ENCODE measurements at places on chromosomes 12 and 14.
A peak's percentile ranks its signal among the peaks of the same experiment; 100 is the strongest.

DNA sequence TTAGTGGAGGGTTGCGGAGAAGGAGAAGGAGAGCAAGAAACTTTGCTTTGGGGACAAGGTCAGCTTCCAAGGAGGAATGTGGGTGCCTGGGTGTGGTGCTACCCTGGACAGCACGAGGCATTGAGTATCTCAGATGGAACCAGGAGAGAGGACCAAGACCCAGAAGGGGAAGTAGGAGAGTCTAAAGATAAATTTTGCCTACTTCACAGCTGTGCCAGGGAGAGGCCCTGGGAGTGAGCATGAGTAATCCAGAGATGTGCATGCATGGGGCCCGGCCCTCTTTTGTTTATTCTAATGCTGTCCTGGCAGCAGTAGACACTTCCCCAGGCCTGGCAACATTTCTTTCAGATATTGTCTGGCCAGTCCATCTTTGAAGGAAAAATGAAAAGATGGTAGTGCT, 49.5 kb upstream of the GNPNAT1 start:
- no peak for DNase-seq

- DNase-seq: no peak
Observed at GRCh38 chr12:43884683-43885410, 49.0 kb downstream of the TMEM117 start.

- no peak for DNase-seq
Observed at GRCh38 chr14:80419769-80420168, 208.5 kb upstream of the DIO2 start.

DNA sequence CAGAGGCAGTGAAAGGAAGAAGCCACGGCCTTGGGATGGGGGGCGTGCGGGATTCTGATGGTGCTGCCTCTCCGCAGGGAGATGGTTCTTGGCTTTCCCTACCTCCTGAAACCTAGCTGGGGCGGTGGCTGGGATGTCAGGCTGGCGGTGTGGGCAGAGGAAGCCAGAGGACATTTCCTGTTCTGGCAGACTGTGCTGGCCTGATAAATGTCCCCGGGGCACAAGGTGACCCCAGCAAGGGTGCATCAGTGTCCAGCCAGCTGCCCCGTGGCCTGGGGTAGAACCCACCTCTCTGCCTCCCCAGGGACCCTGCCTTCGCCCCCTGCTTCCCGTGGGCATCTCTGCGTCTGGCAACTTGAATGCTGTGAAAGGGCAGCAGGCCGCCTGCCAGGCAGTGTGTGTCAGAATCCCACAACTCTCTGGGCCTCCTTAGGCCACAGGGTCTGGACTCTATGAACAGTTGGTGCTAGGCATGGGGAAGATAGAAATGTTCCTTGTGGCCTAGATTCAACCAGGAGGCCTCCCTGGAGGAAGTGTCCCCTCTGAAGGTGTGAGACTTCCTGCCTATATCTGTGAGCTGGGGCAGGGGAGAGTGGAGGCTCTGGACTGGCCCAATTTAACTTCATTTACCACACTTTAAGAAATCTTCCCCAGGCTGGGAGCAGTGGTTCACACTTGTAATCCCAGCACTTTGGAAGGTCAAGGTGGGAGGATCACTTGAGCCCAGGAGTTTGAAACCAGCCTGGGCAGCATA, 4.9 kb downstream of the SH2B3 start:
- no peak for DNase-seq

GRCh38 chr12:26359576-26359975, 164.2 kb downstream of the SSPN start:
- DNase-seq: no peak

GRCh38 chr14:91681893-91682563, 49.9 kb downstream of the CATSPERB start:
- DNase-seq: no peak

- no peak for DNase-seq
Observed at GRCh38 chr14:33996462-33996861, 45.6 kb upstream of the EGLN3 start.

GRCh38 chr12:15527201-15528080, 205.1 kb downstream of the PTPRO start:
- no peak for DNase-seq

DNA sequence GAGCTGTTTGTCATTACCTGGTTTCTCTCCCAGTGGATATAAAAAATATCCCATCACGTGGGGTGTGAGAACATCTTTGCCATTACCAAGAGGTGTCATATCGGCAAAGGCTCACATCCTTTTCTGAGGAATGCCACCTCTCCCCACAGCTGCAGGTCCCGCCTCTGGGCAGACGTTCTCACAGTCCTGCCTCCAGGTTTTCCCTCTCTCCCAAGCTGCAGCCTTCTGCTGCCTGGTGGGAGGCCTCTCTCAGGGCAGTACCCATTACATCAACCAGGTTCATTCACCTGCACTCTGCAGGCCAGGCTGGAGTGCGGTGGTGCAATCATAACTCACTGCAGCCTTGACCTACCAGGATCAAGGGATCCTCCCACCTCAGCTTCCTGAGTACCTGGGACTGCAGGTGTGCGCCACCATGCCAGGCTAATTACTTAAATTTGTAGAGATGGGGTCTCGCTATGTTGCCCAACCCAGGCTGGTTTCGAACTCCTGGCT, 15.0 kb upstream of the TMEM119 start:
- no peak for DNase-seq

DNA sequence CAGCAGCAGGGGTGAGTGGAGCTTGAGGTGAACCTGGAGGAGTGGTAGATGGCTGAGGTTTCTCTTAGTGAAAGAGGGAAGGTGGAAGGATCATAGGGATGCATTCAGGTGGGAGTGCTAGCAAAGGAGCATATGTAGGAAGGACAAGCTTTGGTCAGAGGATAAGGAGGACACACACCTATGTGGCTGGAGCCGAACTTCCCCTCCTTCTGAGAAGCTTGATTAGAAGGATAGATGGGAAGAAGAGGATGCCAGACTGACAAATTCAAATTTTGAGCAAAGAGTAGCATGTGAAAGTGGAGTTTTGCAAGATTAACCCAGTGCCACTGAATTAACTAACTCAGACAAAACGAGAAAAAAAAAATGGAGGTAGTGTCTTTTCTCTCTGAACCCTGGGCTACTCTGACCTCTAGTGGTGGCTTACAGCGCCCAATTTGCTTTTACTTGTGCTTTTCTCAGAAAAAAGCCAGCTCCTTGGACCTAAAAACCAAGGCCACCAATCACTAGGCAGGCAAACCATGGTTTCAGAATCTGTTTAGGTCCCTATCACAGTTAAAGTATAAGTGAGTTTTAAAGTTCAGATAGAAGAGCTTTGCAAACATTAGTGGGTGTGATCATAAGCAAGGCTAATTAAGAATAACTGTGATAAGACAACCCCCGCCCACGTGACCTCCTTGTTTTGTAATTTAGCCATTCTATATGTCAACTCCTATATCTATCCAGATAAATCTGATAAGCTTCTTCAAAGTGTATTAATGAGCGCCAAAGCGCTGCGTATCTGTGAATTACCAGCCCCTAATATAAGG, 15.5 kb downstream of the EMP1 start:
- DNase-seq: peak; percentile 65

DNA sequence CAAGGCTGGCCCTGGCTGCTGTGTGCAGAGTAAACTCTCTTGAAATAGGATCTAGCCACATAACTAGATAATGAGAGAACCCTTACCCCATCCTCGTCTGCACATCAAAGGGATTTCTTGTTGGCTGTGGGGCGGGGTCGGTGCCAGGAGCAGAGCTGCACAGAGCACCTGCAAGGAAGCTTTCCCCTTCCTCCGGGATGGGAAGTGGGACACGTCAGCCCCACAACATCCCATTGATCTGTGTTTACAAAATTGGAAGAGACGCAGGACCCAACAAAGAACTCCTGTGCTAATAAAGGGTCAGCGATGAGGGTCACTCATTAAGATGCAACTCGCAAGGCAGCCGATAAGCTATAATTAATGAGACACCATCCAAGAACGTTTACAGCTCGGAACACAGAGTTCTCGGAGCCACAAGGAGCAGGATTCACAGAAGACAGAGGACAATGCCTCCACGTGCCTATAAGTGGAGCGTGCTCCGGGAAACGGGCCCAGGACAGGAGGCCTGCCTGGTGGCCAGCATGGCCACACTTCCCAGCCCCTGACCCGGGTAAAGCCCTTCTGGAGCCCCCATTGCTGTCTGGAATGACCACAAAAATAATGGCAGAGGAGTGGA, 171.5 kb downstream of the SLC15A4 start:
- DNase-seq: no peak

GRCh38 chr12:72272091-72272661, at the start of gene TRHDE:
TRHDE (plus strand) TSS chr12:72272370; CDS start chr12:72272644, 274 bp downstream.
- DNase-seq: no peak

DNA sequence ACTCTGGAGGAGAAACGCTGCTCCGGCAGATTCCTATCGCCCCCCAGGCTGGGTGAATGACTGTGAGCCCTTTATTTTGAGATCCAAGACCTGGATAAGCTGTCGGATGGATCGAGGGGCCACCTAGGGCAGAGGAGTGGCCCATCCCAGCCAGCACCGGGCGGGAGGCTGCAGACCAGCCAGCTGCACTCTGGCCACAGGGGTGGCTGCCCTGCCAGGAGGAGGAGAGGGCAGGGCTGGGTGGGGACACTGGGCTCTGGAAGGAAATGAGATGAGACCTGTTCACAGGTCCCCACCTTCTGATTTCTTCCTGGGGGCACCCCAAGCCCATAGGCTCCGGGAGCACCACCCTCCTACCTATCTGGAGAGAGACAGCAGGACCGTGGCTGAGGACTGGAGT, 140.0 kb downstream of the PIWIL1 start:
- no peak for DNase-seq

DNA sequence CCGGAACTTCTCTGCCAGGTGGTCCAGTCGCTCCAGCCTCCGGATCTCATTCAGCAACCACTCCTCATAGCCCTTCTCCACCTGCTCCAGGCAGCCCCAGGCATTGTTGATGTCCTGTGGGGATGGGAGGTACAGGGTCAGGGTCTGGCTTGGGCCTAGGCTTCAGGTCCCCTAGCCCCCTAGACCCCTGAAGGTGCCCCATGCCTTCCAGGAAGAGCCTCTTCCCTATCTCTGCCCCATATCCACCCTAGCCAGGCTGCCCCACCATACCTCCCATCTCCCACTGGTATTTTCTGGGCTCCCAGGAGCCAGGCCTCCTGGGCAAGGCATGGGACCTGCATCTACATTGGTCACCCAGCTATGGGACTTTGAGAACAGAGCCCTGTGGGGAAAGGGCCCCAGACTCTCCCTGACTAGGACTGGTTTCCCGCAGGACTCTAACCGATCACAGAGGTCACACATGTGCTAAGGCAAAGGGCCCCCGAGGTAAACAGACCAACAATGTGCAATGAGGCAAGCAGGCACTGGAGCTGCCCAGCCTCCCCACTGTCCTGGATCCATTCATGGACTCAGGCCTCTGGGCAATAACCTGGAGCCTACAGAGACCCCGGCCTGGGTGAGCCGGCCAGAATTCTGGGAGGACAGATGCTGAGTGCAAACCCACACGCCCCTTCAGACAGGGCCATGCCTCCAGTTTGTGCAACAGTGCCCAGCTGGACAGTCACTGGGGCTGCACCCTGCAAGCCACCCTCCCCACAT, 88.8 kb downstream of the ACTN1 start:
- no peak for DNase-seq

GRCh38 chr12:93229494-93230325, 148.0 kb upstream of the NUDT4 start:
- no peak for DNase-seq

DNA sequence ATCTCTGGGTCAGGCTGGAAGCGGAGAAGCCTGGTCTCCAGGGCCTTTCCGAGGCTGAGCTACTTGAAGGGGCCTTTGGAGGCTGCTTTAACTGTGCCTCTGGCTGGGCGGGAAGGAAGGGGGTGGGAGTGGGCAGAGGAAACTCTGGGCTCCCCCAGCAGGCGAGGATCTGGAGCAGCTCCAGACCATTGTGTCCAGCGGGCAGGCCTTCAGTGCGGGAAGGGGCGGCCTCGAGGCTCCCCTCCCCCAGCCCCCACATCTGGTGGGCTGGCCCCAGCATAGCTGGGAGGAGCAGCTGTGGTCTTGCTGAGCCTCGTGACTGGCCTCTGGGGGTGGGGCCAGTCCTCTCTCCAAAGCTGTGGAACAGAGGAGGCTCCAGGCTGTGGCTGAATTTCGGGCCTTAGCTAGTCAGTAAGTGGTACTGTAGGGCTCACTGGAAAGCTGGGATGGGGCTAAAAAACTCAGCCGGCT, 3.4 kb downstream of the TAMALIN start:
- no peak for DNase-seq

GRCh38 chr14:93044121-93044520, 71.6 kb downstream of the ITPK1 start:
- no peak for DNase-seq

- DNase-seq: no peak
Observed at GRCh38 chr14:98501836-98502235, 770.2 kb downstream of the BCL11B start.

DNA sequence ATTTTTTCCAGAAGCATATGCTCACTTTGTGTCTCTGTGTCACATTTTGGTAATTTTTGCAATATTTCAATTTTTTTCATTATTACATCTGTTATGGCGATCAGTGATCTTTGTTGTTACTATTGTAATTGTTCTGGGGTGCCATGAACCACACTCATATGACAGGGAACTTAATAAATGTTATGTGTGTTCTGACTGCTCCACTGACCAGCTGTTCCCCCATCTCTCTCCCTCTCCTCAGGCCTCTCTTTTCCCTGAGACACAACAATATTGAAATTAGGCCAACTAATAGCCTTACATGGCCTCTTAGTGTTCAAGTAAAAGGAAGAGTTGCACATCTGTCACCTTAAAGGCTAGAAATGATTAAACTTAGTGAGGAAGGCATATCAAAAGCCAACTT, 46.0 kb downstream of the SCN8A start:
- no peak for DNase-seq

- no peak for DNase-seq
Observed at GRCh38 chr12:75565795-75566194, 54.4 kb upstream of the KRR1 start.
